ENCODE measurements at places on chromosomes 5 and 9.

- DNase-seq, result no peak
Observed at GRCh38 chr5:79716839-79717238, 27.2 kb downstream of the CMYA5 start.

- no peak for DNase-seq
Observed at GRCh38 chr9:108217431-108218349, 638.1 kb downstream of the ACTL7B start.

GRCh38 chr5:179146277-179146676, 86.1 kb downstream of the ZNF354C start:
- DNase-seq, result no peak

GRCh38 chr5:33941090-33941489, 4.9 kb downstream of the RXFP3 start:
- DNase-seq, result no peak

- DNase-seq, result no peak
Observed at GRCh38 chr5:72681781-72682180, 134.7 kb upstream of the TNPO1 start.

DNA sequence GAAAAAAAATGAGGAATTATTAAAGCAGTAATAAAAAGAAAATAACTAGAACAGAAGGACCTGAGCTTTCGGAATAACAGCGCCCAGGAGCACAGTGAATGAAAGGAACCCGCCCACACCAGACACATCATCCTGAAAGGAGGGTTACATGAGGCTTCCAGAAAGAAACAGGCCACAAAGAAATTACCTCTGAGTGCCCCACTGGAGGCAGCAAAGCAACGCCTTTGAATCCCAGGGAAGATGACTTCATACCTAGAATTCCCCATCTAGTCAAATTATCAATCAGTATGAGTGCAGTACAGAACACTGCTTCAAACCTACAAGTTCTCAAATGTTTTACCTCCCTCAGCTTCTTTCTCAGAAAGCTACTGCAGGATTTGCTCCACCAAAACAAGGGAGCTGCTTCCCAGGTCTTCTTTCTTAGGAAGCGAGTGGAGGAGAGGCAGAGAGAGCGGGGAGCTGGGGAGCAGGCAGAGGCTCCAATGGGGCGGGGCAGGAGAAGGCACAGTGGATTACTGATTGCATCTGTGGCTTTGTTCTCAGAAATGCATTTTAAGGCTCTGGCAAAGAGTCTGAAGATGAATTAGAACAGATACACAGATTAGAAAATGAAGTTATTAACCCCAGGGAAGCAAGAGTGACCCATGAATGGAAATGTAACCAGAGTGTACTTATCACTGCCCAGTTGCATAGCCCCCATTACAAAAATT, 87.1 kb downstream of the SEMA4D start:
- no peak for DNase-seq

- no peak for DNase-seq
Observed at GRCh38 chr5:3715062-3715461, 119.4 kb downstream of the IRX1 start.

DNA sequence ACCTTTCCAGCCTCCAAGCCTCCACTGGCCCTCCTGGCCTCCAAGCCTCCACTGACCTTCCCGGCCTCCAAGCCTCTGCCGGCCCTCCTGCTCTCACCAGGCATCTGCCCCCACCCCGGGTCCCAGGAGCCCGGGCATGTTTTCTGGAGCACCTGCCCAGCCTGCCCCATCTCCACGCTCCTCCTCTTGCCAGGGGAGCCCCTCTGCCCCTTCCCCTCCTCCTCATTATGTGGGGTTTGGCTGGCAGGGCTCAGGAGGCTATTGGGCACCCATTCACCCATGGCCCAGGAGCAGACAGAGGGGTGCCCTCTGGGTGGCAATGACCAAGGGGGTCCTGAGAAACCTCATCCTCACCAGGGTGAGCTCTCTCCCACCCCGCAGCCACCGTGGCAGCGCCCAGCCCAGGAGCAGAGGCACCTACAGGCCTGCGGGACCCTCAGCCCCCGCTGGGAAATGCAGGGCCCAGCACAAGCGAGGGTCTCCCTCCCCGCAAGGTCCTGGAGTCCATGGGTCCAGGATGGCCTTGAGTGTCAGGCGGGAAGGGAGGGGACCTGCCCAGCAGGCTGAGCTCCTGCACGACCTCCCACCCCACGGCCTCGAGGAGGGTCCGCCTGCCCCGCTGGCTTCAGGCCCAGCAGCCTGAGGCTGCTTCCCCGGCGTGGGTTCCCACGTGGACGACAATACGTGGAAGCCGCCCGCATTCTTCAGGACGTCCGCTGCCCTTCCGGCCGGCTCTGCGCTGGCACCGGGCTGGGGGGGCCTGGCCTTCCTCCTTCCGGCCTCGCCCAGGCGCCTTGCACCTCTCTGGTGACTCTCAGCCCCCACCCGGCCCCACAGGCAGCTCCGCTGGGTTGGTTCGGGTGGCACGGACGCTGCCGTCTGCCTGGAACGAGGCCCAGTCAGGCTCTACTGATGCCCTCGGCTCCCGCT, 51.4 kb upstream of the NRARP start:
- DNase-seq, result no peak

- DNase-seq, result no peak
Observed at GRCh38 chr5:96778409-96778808, 29.3 kb downstream of the ERAP1 start.
